Cardiac muscle cell (in vitro differentiated cells and primary cell): ENCODE measurements at places on chromosomes 7 and 10. TPM values are rescaled to one million over a fixed set of nuclear protein-coding genes. Genes with fewer than 3 reads are reported as not detected.

CHCHD2 gene
- total RNA-seq: 393 and 511 TPM in 2 replicates

CRTAC1 gene
- total RNA-seq: 0.30 and 3.1 TPM in 2 replicates

ALDH18A1 gene
- 40.4 and 44.1 TPM in 2 replicates for total RNA-seq

FAM180A gene
- not detected in 2 replicates for total RNA-seq

AGAP3 gene
- total RNA-seq: 66.4 and 115 TPM in 2 replicates

DNA sequence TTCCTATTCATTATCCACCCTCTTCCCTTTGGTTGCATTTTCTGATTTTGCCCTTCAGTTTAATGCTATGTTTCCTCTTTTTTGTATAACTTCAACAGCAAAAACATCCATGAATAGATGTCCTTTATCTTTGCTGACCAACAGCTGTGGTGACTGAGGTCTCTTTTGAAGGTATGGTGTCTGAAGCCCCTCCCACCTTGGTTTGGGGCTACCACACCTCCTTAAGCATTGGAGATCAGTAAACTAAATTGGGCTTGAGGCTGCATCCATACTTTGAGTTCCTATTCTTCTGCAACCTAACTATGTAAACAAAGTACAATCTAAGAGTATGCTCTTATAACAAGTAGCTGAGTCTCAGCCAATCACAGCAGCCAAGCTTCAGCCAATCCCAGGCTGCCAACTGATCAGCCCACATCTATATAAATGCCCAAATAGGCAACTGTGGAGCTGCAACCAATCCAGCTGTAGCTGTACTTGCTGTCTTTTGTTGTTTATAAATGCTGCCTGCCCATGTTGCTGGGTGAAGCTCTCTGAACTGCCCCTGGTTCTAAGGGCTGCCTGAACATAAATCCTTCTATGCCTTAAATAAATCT is 69.4 kb upstream of the PDLIM1 start:
- peak; percentile 41 for DNase-seq

- DNase-seq: peak; percentile 95
Observed at GRCh38 chr7:100065452-100066186, 15.9 kb downstream of the ZNF3 start.

- peak; percentile 22 for DNase-seq
Observed at GRCh38 chr7:94008537-94008936, 4.4 kb upstream of the BET1 start.

- DNase-seq: no peak
Observed at GRCh38 chr7:24441314-24442027, 131.8 kb upstream of the PALS2 start.

DNA sequence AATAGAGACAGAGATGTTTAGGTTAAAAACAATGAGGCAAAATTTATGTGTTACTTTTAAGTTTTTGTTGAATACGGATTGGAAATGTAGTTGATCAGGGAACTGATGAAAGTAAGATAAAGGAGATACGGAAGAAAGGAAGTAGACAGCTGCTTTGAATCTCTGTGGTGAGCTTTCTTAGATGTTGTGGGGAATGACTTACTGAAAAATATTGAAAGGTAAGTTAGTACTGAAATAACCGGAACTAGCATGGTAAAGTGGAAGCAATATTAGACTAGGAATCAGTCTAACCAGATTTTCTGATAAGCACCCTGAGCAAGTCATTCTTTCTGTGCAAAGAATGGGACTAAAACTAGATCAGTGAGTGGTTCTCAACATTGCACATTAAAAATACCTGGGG is 34.8 kb downstream of the LUC7L2 start:
- DNase-seq: no peak

DNA sequence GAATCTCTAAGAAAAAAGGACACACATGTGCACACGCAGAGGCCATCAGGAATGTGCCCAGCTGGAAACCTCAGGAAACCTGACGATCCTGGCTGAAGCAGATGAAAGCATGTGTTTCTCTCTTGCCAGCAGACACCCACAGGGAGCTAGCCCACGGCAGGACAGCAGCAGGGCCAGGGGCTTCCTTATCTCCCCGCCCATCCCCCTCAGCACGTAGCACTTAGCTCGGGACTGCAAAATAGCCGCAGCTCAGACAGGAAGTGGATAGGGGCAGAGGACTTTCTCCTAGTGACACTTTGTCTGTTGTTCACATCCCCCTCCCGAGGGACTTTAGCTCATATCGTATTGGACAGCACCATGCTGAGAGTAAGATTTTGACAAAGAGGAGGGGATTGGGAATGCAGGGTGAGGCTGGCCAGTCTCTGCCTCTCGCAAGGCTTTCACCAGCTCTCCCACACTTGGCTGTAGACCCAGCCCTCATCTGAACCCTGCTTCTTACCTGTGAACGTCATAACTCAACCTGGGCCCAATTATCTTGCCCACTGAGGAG is 63.8 kb downstream of the MKI67 start:
- peak; percentile 84 for DNase-seq

DNA sequence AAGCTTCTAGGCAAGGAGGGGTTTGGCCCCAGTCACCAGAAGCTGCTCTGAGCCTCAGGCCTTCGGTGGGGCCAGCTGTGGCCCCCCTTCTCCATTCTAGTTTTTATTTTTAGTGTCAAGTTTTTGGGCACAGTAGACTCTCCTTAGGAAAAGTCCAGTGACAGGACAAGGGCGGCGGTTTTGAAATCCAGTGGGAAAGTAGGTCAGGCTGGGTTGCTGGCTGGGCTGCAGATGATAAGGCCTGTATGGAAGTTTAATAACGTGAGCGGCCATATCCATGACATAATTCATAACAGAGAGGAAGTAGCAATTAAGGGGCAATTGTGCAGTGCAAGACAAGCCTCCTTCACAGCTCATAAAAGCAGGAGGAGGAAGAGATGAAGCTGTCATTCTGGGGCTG is 87.1 kb upstream of the ZNF716 start:
- DNase-seq: no peak

- DNase-seq: no peak
Observed at GRCh38 chr7:26664274-26664673, 200.1 kb downstream of the SKAP2 start.

GRCh38 chr10:103696411-103697145 is 158.8 kb downstream of the SH3PXD2A start:
- no peak for DNase-seq

GRCh38 chr7:4768597-4769569 is 6.5 kb upstream of the AP5Z1 start:
- no peak for DNase-seq

GRCh38 chr7:30166155-30166840 is 31.5 kb downstream of the MTURN start:
- DNase-seq: no peak

DNA sequence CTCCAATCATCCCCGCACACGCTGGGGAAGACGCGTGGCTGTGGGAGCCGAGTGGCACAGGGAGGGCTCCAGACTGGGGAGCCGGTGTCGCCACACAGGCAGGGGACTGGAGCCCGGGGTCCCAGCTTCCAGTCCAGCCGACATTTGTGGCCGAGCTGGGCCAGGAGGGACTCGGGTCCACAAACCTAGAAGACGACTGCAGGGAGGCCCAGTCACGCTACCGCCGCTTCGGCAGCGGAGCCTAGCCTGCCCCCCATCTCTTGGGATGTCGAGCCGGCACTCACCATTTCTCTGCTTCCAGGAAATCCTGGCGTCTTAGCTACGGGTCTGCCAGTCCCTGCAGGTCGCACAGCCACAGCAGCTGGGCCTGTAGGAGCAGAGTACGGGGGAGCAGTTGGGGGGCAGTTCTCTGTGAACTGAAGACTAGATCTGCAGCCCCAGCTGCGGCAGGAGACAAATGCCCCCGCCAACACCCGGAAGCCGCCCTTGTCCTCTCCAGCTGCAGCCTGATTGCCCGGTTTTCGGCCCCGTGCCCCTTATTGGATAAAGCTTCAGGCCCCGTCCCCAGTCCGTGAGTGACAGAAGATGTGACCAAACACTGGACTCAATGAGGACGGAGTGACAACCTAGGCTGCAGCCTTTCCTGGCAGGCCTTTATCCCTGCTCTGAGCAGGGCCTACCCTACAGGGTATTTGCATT is 270.7 kb downstream of the ZNF33B start:
- DNase-seq: peak; percentile 88
